ENCODE measurements at places on chromosomes 11 and 22.

DNA sequence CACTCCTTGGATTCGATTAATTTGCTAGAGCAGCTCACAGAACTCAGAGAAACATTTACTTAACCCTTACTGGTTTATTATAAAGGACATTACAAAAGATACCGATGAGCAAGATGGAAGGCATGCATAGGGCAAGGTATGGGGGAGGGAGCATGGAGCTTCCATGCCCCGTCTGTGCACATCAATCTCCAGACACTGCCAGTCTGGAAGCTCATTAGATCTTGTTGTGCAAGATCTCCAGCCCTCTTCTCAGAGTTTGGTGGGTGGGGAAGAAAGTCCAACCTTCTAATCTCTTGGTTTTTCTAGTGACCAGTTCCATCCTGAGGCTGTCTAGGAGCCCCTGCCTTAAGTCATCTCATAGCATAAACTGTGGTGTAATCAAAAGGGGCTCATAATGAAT is 190.7 kb downstream of the UVRAG start:
- DNase-seq: no peak

DNA sequence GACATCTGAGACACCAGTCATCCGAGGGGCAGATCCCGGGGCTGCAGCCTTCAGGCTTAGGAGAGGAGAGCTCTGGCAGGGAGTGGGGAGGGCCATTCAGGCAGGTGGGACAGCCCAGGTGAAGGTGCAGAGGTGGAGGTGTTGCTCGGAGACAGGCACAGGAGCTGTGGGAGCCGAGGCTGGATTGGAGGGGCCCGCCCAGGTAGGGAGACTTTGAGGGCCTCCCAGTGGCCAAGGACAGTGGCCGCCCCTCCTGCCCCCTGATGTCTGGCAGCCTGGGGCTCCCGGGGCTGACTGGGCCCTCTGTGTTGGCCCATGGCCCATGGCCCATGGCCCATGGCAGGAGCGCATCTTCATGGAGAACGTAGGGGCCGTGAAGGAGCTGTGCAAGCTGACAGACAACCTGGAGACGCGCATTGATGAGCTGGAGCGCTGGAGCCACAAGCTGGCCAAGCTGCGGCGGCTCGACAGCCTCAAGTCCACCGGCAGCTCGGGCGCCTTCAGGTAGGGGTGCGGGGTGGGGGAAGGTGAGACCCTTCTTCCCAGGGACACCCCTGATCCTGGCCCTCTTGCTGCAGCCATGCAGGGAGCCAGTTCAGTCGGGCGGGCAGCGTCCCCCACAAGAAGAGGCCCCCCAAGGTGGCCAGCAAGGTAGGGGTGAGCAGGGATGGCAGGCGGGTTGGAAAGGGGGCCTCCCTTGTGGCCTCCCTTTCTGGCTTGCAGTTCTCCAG is 13.3 kb downstream of the TMEM258 start:
- DNase-seq: no peak

GRCh38 chr11:122779047-122779629 is 59.2 kb upstream of the CRTAM start:
- DNase-seq: no peak

DNA sequence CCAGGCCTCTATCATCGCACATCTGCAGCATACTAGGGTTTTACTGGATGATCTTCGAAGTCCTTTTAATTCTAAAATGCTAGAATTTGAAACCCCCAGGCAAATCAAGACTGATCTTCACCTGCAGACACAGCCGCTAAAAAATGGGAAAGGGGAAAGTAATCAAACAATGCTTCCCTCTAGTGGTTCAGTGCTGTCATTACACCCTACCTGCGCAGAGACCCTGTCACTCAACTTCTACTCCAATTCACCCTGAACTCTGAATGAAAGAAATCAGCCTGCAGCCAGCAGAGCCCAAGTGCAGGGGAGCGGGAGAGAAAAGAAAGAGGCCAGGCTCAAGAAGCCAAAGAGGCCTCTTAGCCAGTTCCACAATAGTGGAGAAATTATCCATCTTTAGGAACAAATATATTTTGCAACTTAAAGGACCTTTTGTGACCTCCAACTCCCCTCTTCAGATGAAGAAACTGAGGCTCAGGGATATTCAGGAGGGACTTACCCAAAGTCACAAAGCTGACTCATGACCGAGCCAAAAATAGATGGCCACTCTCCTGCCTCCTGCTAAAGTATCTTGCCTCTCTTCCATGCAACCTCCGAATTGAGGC is 33.0 kb downstream of the SERGEF start:
- peak; percentile 39 for DNase-seq

DNA sequence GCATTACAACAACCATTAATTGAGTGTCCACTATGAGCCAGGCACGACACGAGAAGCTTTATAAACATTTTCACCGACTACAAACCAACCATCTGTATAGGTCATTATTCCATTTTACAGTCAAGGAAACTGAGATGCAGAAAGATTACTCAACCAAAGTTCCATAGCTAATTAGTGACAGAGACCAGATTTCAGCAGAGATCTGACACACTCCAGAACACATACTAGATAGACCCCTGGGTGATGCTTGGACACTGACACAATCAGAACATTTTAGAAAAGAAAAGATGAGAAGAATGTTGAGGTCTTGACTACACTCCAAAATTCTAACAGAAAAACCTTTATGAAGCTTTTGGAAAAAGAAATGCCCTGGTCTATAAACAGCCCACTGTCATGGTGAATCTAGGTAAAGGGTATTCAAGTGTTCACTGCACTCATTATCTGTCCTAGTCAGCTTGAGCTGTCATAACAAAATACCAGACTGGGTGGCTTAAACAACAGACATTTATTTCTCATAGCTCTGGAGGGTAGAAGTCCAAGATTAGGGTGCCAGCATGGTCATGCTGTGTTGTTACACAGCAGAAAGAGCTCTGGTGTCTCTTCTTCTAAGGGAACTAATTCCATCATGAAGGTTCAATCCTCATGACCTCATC is 89.0 kb downstream of the RELT start:
- DNase-seq: peak; percentile 47

DNA sequence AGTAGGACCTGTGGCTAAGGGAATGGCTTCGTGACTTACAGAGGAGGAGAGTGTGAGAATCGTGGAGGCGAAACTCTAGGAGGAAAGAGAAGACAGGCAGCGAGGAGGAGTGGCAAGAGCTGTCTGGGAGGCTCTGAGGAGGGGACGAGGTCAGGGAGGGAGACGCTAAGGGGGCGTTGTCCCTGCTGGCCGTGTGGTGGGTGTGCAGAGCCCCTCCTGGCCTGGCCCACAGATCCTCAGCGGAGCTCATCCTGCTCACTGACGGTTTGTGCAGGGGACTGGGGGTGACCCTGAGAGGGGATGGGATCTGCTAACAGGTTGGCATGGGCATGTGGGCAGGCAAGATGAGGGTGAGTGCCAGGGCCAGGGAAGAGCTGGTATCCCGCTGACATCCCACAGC is 56.5 kb upstream of the PRR5 start:
- no peak for DNase-seq

DNA sequence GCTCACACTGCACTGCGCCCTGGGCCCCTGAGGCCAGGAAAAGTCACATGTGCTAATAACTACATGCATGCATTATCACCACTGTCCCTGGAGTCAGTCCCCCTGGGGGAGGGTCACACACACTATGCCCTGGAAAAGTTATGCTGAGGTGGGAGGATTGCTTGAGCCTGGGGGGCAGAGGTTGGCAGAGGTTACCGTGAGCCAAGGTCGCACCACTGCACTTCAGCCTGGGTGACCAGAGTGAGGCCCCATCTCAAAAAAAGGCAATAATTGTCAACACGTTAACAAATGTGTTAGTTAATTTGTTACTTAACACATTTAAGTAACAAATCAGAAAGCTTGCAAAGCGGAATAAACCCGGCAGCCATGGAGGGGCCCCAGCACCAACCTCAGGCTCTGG is 13.3 kb upstream of the SEC14L6 start:
- no peak for DNase-seq

- no peak for DNase-seq
Observed at GRCh38 chr11:60168306-60168705, 14.6 kb downstream of the MS4A6A start.

- no peak for DNase-seq
Observed at GRCh38 chr22:34638128-34638527, 427.8 kb upstream of the ISX start.

DNA sequence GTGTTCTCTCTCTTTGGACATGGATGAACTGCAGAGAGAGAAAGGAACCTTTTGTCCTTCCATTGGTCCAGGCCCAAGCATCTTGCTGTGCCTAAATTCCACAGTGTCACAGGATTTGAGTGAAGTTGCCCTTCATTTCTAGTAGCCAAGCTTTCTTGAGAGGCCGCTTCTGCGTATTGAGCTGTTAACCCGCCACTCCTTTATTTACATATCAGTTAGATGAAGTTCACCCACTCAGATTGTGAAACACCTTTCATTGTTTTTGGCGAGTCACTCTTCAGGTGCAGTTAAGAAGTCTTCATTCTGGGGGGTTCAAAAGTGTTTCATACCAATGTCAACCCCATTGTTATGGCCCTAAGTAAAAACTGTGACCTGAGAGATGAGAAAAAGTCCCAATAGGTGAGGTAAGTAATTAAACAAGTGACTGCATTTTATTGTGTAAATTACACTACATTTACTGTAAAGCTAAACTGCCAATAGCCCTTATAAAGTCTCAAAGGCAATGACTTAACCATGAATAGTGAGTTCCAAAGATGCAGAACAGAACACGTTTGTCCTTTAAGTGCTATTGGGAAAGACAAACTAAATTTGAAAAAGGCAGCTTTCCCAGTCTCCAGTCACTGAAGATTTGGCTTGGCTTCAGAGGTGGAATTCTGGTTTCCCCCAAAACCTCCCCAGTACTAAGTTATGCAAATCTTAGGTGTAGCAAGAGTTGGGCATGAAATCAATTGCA is 61.0 kb downstream of the APIP start:
- DNase-seq: peak; percentile 12

DNA sequence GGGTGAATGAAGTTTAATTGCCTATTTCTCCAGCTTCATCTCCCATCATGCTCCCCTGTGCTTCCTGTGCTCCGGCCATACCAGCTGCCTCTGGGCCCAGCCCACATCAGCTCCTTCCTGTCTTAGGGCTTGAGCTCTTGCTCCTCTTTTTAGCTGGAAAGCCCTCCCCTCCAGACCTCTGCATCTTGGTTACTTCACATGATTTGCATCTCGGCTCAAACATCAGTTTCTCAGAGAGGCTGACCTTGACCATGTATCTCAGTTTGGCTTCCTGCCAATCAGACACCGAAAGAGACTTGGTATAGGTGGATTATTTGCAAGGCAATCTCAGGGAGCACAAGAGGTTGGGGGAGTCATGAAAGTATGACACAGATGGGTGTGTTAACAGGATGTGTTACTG is 73.2 kb upstream of the TIMP3 start:
- DNase-seq: no peak

DNA sequence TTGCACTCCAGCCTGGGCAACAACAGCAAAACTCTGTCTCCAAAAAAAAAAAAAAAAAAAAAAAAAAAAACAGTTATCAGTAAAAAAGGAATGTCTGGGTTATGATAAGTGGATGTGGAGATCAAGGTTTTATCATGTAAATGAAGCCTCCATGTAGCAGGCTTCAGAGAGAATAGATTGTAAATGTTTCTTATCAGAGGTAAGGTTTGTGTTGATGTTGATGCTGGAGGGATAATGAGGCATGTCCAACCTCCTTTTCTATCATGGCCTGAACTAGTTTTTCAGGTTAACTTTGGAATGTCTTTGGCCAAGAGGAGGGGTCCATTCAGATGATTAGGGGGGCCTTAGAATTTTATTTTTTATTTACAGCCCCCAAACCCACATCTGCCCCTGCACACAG is 35.4 kb upstream of the TREH start:
- no peak for DNase-seq

DNA sequence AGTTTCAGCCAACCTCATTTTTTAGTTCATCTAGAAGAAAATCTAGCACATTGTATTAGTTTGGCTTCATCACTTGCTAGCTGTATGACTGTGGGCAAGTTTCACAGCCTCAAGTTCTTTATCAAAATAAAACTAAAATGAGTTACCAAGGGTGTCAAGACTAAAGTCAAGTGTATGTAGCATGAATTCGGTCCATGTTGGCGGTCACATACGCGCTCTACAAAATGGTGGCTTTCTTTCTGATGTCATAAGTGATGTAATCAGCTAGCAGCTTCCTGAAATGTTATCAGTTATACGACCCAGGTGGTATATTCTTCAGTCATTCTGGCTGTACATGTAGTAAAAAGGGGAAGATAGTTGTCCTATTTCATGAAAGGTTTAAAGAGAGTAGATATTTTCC is 50.5 kb downstream of the POLD3 start:
- DNase-seq: no peak

- no peak for DNase-seq
Observed at GRCh38 chr11:118238929-118239328, 13.2 kb downstream of the MPZL3 start.

DNA sequence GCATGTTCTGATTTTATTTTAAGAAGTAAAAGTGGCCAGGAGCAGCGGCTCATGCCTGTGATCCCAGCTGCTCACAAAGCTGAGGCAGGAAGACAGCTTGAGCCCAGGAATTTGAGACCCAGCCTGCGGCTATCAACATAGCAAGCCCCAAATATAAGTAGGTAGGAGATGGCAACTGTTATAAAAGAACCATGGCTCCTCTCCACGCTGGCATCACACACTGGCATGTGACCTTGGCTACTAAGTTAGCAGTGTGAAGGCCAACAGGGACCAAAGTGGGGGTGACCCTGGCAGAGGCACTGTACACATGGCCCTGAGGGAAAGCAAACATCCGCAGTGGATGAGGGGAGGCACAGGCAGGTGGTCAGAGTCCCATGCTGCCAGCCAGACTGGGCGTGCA is 33.0 kb downstream of the TPST2 start:
- no peak for DNase-seq

DNA sequence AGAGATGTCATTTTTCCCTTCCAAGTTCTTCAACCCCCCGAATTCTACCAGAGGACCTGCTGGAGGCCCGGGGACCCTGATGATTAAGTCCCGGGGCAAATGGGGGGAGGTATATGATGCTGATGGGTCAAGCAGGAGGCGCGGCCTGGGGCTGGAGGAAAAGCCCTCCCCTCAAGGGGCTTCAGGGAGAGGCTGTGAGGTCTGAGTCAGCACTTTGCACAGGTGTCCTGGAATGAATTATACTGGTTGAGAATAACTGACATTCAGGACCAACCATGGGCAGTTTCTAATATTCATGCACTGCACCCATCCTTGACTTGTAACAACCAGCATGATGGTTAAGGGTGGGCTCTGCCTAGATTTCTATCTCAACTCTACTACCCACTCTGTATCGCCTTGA is 146.8 kb upstream of the SYT13 start:
- DNase-seq: no peak

- DNase-seq: no peak
Observed at GRCh38 chr11:48105096-48105990, 111.3 kb upstream of the OR4B1 start.

DNA sequence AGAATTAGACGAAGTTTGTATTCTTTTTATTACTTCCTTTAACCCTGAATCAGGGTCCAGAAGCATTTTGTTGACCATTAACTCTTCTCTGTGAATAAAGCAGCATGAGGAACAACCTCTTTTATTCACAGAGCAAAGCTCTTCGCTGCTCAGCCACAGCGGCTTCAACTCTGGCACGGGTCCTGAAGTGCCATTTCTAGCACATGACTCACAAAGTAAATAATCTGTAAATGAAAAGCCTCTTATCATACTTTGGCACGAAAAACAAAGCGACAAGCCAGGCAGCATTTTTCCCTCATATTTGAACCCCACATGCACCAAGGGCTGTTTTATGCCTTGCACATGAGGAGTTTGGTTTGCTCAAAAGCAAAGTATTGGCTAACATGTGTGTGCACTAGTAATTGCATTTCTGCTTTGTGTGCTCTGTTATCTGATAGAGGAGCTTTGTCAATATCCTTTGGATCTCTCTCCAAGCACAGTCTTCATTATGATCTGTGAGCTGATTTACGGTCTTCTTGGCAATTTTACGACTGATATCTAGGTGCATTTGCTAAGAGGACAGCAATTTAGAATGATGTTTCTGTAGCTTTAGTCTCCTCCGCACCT is 33.0 kb upstream of the APOBEC3A start:
- DNase-seq: peak; percentile 98

All from fibroblast of the aortic adventitia (primary cell).